NCI-H1105 treated with DMSO at 0.1 percent for 48 hours (cell line): ENCODE measurements at places on chromosomes 3 and 15.

- no peak for DNase-seq
Observed at GRCh38 chr3:115156046-115156654, 9.1 kb upstream of the ZBTB20 start.

GRCh38 chr3:66938338-66938963 lies 59.7 kb upstream of the KBTBD8 start:
- peak; percentile 66 for DNase-seq

- DNase-seq: no peak
Observed at GRCh38 chr3:72678867-72679266, 169.4 kb downstream of the SHQ1 start.

- no peak for DNase-seq
Observed at GRCh38 chr3:168964736-168965135, 698.8 kb downstream of the MECOM start.

GRCh38 chr15:39887832-39888231 lies 32.2 kb downstream of the GPR176 start:
- DNase-seq: no peak

- DNase-seq: peak; percentile 0
Observed at GRCh38 chr3:11037241-11037873, 44.8 kb downstream of the SLC6A1 start.

DNA sequence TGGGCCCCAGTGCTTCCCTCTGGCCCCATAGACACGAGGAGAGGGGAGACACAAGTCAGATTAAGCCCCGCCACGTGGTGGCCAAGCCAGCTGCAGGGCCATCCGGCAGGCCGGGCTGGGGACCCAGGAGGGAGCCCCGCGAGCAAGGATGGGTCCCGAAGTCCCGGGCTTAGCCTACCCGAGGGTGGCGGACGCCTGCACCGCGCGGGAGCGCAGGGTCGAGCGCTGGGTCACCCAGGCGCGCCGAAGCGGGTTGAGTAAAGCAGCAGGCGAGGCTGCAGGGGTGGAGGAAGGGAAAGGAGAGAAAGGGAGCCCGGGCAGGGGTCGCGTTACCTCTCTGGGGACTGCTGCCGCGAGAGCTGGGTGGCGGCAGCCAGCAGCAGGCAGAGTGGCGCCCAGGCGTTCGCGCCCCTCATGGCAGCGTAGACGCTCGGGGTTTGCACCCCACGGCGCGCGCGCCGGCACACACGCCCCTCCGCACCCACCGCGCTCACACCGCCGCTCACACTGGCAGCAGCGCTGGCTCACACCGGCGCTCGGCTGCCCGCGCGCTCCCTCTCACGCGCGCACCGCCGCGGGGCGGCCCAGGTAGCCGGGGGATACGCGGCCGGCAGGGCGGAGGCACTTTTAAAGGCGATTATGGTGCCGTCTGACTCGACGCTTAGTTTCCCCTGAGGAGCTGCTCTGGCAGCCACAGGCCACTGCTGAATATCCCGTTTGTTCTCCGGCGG lies at the start of gene PCOLCE2:
Gene PCOLCE2 (minus strand): TSS at position 603 of the 731 bp plus-strand sequence. CDS start 187 bp downstream, at position 416.
- DNase-seq: peak; percentile 81

DNA sequence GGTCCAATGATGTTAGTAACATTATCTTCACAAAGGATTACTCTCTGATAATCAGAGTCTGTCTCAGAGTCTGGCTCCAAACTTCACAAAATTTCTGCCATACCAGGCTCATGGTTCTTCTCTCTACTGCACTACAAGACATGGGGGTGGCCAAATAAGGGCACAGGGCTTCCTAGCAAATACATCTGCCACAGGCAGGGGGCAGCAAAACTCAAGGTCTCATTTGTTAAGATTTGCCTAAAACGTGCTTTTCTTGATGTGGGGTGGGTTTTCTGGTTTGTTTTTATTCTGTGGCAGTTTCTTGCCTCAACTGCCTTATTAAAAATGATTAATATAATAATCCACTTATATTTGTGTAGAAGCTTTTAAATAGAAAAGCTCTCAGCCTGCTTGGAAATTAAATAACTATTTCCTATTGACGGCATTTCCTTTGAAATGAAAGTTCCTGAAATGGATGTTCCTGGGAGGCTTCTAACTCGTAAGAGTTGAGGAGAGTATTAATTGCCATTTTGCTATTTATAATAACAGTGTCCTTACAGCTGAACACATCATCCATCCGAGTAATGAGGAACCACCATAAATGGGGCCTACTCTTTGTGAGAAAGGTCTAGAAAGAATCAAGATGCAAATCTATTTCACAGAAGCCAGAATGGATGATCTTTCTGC lies 53.8 kb downstream of the SST start:
- DNase-seq: peak; percentile 83

- no peak for DNase-seq
Observed at GRCh38 chr15:53160092-53160704, 370.1 kb upstream of the ONECUT1 start.

DNA sequence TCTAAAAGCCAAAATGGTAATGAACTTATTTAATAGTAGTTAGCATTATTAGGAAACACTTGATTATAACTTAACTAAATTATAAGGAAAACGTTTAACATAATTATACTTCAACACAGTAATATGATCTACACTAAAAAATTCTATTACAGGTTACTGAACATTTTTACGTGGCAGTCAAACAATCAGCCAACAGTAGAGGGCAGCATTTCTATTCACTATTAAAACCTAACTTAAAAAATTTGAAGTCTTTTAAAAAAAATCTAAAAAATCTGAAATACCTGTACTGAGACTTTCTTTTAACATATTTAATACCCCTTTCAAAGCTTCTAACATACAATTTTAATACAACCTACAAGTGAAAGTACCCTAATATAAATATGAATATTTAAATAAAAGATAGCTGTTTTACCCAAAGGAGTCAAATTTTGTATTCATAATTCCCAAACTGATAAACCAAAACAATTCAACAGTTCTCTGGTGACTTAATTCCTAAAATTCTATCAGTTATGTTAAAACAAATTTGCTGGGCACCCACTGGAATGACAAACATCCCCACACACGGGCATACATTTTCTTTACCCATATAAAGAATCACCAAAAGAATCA lies 41.5 kb downstream of the DLG1 start:
- peak; percentile 72 for DNase-seq

GRCh38 chr15:77622209-77622933 lies 10.3 kb downstream of the LINGO1 start:
- DNase-seq: no peak

- peak; percentile 58 for DNase-seq
Observed at GRCh38 chr3:101803173-101803782, 24.3 kb downstream of the NXPE3 start.

DNA sequence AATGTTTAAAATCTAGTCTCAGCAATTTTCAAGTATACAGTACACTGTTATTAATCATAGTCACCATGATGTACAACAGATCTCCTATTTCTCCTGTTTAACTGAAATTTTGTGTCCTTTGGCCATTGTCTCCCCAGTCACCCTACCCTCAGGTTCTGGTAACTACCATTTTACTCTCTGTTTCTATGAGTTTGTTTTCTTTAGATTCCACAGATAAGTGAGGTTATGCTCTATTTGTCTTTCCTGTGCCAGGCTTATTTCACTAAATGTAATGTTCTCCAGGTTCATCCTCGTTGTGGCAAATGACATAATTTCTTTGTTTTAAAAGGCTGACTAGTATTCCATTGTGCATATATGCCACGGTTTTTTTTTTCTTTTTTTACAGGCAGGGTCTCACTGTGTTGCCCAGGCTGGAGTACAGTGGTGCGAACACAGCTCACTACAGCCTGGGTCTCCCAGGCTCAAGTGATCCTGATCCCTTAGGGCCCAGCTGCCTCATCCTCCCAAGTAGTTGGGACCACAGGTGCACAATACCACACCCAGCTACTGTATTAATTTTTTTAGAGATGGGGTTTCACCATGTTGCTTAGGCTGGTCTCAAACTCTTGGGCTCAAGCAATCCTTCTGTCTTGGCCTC lies 50.0 kb downstream of the RAB7A start:
- no peak for DNase-seq

GRCh38 chr3:31668242-31668641 lies 135.5 kb downstream of the STT3B start:
- DNase-seq: no peak

DNA sequence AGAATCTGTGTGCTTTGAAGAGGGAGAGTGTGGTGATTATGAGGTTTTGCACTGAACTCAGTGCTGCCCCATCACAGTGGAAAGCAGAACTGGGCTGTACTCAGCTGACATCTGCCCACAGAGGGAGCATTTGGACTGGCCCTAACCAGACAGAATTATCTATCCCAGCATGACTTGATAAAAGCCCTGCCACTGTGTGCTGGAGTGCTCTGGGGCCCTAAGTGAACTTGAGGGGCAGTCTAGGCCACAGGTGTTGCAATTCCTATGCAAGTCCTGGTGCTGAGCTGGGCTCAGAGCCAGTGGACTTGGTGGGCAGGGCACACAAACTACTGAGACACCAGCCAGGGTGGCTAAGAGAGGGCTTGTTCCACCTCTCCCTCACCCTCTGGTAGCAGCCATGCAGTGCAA lies 269.2 kb upstream of the CTNNB1 start:
- no peak for DNase-seq

DNA sequence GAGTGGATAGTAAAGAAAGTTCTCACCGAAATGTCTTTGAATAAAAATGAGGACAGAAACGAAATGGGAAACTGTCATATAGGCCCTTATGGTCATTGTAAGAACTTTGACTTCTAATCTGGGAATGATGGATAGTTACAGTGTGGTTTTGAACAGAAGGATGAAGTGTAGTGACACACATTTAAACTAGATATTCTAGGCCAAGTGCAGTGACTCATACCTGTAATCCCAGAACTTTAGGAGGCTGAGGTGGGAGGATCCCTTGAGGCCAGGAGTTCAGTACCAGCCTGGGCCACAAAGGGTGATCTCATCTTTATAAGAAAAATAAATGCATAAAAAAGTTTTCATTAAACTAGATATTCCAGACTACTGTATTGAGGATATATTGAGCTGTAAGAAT lies 452.8 kb downstream of the ROBO1 start:
- DNase-seq: no peak

- no peak for DNase-seq
Observed at GRCh38 chr3:111244760-111245159, 173.1 kb downstream of the NECTIN3 start.

DNA sequence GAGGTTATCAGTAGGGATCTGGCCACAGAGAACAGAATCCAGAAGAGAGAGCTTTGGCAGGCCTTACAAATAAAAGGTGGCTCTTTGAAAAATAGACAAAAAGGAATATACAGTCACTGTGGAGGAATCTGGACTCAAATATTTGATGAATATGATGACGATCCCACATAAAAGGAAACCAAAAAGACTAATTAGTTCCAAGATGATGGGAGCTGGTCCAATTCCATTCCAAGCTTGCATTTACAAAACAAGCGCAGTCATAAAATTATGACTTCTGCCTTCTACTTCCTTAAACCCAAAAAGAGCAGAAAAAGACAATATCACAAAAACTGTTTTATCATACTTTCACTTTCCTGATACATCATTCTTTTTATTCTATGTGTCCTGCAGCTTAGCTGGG lies 285.8 kb downstream of the DIPK2A start:
- no peak for DNase-seq

GRCh38 chr3:65531499-65531898 lies 507.2 kb downstream of the MAGI1 start:
- no peak for DNase-seq

- no peak for DNase-seq
Observed at GRCh38 chr3:186882881-186883685, 40.6 kb downstream of the ADIPOQ start.

DNA sequence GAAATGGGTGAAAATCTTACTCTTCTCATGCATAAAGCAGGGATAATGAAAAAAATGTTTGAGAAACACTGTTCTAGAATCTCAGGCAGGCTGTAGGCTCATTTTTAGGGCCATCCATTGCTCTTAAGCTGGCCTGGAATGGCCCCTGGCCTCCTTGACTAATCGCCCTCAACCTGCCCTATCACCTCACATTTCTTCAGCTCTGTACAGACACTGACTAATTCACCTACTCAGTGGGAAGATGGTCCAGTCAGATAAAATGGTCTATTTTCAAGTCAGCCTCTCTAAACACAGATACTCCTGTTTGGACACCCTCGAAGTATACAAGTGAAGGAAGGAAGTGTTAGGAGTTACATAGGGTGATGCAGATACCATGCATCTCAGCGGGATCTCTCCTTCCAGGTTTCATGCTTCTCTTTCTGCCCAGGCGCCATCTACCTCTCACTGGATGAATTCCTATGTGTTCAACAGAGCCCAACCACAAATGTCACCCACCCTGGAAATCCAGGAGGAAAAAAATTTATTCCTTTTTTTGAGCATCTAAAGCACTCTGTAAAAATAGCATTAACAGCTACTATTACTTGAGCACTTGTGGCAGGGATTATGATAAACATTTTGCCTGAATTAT lies 12.1 kb downstream of the FMN1 start:
- no peak for DNase-seq

DNA sequence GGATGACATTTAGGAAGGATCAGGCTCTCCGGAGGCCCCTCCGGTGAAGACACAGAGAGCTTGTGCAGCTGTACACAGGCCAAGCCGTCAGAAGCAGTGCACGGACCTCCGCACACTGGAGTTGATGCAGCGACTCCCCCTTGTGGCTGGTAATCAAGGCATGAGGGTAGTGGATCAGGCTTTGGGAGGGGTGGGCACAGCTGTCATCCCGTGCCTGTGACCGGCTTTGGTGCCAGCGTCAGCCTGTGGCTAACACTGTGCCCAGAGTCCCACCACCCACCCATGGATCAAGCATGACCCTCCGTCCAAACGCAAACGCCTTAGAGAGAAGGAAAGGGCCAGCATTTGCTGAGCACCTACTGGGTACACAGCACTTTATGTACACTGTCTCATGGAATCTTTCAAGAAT lies 8.2 kb upstream of the GRIP2 start:
- DNase-seq: peak; percentile 29

- no peak for DNase-seq
Observed at GRCh38 chr15:69576948-69577351, 124.3 kb downstream of the RPLP1 start.

DNA sequence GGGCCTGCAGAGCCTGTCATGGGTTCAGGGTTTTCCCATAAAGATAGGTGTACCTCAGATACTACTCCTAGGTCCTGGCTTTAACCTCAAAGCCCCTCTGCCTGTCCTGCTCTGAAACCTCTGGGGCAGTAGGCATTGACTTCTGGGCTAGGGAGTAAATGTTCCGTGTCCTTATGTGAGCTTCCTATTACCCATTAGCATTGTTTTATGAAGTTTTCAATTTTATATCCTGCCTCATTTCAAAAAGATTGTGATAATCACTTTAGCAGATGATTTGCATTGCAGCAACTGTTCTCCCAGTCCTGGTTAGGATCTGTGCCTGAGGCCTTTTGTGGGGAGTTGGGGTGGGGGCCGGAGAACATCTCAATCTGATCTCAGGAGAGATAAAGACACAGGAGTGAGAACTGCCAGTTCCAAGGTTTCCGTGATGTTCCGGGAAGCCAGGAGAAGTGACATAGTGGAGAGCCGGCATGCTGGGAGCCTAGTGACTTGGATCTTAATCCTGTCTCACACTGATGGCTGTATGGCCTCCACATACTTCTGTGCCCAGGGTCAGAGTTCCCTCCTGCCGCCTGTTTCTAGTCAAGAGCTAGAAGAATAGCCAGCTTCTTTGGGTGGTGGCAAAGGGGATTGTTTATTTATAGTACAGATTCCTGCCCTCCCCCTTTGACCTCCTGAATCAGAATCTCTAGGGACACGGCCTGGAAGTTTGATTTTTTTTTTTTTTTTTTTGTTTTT lies 10.6 kb downstream of the TPM1 start:
- DNase-seq: no peak

- no peak for DNase-seq
Observed at GRCh38 chr3:73653351-73653750, 28.6 kb upstream of the PDZRN3 start.
